Peyer's patch (tissue), 4 donors: ENCODE measurements at places on chromosomes 16 and 17. TPM values are rescaled to one million over a fixed set of nuclear protein-coding genes. Genes with fewer than 3 reads are reported as not detected.
A peak's percentile ranks its signal among the peaks of the same experiment; 100 is the strongest.

GRCh38 chr17:49545806-49546545, 29.7 kb upstream of the NXPH3 start:
- H3K27me3 ChIP-seq: no peaks in the 10 kb centered on the region
- no peaks in the 10 kb centered on the region for H3K36me3 ChIP-seq
- H3K4me3 ChIP-seq: no peak overlapping the region
- no peaks in the 10 kb centered on the region for H3K4me1 ChIP-seq
- H3K27ac ChIP-seq: no peak overlapping the region

GRCh38 chr17:42819939-42820535, 4.0 kb downstream of the BECN1 start:
- no peaks in the 10 kb centered on the region for H3K27me3 ChIP-seq
- peak; percentile 46 for DNase-seq
- no peaks in the 10 kb centered on the region for H3K4me1 ChIP-seq
- no peak overlapping the region for H3K27ac ChIP-seq

- no peaks in the 10 kb centered on the region for H3K4me1 ChIP-seq
- no peak overlapping the region for H3K27ac ChIP-seq
- H3K4me3 ChIP-seq: no peak overlapping the region
- no peak for DNase-seq
Observed at GRCh38 chr17:22516861-22517636, 824.7 kb downstream of the KCNJ18 start.

GRCh38 chr17:55384643-55385232, 36.9 kb downstream of the MMD start:
- no peak overlapping the region for H3K27ac ChIP-seq
- H3K36me3 ChIP-seq: no peaks in the 10 kb centered on the region
- DNase-seq: no peak
- H3K4me3 ChIP-seq: no peak overlapping the region

GRCh38 chr17:156094-156621, 18.8 kb downstream of the SCGB1C2 start:
- DNase-seq: no peak
- H3K36me3 ChIP-seq: no peaks in the 10 kb centered on the region
- no peak overlapping the region for H3K4me3 ChIP-seq
- H3K4me1 ChIP-seq: no peaks in the 10 kb centered on the region
- no peaks in the 10 kb centered on the region for H3K27me3 ChIP-seq

- DNase-seq: peak; percentile 68
- H3K27ac ChIP-seq: peak overlapping the region; percentile 44
- no peak overlapping the region for H3K4me3 ChIP-seq
Observed at GRCh38 chr16:11611871-11612664, 25.3 kb upstream of the LITAF start.

- no peaks in the 10 kb centered on the region for H3K4me1 ChIP-seq
- no peaks in the 10 kb centered on the region for H3K27me3 ChIP-seq
Observed at GRCh38 chr17:80023481-80024205, 12.0 kb downstream of the TBC1D16 start.

GRCh38 chr17:47686276-47686635, 7.7 kb upstream of the TBKBP1 start:
- no peak for DNase-seq
- H3K27ac ChIP-seq: no peak overlapping the region
- no peaks in the 10 kb centered on the region for H3K27me3 ChIP-seq
- no peaks in the 10 kb centered on the region for H3K4me1 ChIP-seq

DNA sequence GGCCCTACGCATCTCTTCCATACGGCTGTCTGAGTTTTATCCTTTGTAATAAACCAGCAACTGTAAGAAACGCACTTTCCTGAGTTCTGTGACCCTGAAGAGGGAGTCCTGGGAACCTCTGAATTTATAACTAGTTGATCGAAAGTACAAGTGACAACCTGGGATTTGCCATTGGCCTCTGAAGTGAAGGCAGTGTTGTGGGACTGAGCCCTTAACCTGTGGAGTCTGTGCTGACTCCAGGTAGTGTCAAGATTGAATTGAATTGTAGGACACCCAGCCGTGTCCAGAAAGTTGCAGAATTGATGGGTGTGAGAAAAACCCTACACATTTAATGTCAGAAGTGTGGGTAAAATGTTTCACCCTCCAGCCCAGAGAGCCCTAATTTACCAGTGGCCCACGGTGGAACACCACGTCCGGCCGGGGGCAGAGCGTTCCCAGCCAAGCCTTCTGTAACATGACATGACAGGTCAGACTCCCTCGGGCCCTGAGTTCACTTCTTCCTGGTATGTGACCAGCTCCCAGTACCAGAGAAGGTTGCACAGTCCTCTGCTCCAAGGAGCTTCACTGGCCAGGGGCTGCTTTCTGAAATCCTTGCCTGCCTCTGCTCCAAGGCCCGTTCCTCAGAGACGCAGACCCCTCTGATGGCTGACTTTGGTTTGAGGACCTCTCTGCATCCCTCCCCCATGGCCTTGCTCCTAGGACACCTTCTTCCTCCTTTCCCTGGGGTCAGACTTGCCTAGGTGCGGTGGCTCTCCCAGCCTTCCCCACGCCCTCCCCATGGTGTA, 1.5 kb downstream of the GAA start:
- peaks cover 6% of the 10 kb centered on the region for H3K4me1 ChIP-seq
- no peak overlapping the region for H3K4me3 ChIP-seq
- no peak overlapping the region for H3K27ac ChIP-seq
- H3K27me3 ChIP-seq: no peaks in the 10 kb centered on the region

- no peaks in the 10 kb centered on the region for H3K27me3 ChIP-seq
- no peak for DNase-seq
- H3K27ac ChIP-seq: no peak overlapping the region
- no peak overlapping the region for H3K4me3 ChIP-seq
- H3K36me3 ChIP-seq: no peaks in the 10 kb centered on the region
- no peaks in the 10 kb centered on the region for H3K4me1 ChIP-seq
Observed at GRCh38 chr17:13636951-13637350, 35.2 kb upstream of the HS3ST3A1 start.

DNA sequence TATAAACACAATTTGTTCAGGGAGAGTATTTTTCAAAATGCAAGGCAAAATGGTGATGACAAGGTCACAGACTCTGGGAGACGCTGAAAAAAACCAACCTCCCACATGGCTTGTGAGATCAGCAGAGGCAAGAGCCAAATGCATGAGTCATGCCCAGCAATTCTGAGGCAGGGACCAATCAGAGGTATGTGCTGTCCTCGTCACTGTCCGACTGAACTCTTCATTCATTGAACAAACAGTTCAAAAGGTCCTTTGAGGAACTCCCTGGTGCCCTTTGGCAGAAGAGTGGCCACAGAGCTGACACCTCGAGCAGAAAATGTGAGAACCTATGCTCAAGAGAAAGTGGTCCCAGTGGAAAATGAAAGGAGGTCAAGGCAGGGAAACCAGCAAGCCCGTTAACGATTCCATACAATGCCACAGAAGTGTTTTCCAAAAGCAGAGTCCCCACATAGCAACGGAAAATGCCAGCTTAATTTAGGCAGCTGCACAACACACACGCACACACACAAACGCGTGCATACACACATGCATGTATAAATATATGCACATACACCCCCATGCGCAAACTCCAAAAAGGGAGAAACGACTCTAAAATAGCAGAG, 50.9 kb downstream of the CDH11 start:
- DNase-seq: no peak
- peak overlapping the region; percentile 75 for H3K27ac ChIP-seq
- H3K27me3 ChIP-seq: no peaks in the 10 kb centered on the region
- H3K4me1 ChIP-seq: no peaks in the 10 kb centered on the region
- H3K36me3 ChIP-seq: no peaks in the 10 kb centered on the region
- H3K4me3 ChIP-seq: no peak overlapping the region

GRCh38 chr16:21708533-21709115, 44.9 kb downstream of the OTOA start:
- DNase-seq: peak; percentile 95
- H3K4me3 ChIP-seq: no peak overlapping the region
- H3K36me3 ChIP-seq: no peaks in the 10 kb centered on the region
- no peaks in the 10 kb centered on the region for H3K27me3 ChIP-seq

DNA sequence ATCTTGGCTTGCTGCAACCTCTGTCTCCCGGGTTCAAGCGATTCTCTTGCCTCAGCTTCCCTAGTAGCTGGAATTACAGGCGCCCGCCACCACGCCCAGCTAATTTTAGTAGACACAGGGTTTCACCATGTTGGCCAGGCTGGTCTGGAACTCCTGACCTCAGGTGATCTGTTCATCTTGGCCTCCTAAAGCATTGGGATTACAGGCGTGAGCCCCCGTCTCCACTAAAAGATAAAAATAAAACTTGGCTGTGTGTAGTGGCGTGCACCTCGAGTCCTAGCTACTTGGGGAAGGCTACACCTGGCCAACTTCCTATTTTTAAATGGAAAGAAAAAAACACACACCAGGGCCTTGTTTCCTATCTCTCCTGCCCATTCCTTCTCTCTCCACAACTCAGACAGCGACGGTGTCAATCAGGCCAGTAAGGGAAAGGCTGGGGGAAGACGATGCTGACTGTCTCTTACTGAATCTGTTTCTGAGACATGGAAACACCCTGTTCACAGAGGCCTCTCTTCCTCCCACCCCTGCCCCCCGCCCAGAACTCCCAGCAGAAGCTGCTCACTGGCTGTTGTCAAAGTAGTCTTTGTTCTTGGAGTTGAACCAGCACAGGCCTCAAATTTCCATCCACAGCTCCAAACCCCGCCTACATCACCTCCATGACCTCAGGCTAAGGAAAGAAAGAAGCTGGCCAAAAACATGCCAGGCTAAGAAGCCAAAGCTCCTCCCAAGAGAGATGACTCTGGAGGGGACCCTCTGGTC, 96.6 kb downstream of the NXN start:
- H3K27me3 ChIP-seq: no peaks in the 10 kb centered on the region
- H3K4me3 ChIP-seq: no peak overlapping the region
- no peak for DNase-seq
- peak overlapping the region; percentile 51 for H3K27ac ChIP-seq
- H3K4me1 ChIP-seq: peaks cover 32% of the 10 kb centered on the region
- H3K36me3 ChIP-seq: no peaks in the 10 kb centered on the region

DNA sequence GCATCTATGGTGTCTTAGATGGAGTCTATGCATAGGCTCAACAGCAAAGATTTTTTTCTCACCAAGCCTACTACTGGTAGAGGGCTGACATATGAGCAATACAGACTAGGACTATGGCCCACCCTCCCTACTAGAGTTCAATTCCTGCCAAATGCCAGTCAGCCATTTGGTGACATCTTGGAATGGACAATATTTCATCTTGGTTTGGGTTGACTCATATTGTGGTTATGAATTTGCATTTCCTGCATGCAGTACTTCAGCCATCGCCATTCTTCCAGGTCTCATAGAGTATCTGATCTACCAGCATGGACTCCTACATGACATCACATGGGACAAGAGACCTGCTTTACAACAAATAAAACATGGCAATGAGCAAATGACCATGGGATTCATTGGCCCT, 778.1 kb upstream of the SOX9 start:
- no peak for DNase-seq
- H3K4me3 ChIP-seq: no peak overlapping the region
- H3K4me1 ChIP-seq: no peaks in the 10 kb centered on the region

DNA sequence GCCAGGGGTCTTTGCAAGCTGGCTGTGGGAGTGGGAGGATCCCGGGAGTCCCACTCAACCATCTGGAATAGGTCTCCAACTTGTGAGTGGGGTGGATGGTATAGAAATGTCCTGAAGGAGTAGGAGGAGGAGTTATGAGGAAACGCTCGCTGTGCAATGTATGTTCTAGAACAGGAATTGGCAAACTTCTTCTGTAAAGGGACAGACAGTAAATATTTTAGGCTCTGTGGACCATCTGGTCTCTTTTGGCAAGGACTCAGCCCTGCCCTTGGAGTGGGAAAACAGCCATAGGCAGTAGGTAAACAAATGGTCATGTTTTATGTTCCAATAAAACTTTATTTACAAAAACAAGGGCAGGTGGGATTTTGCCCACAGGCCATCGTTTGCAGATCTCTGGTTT, 149.2 kb downstream of the NPIPB5 start:
- DNase-seq: no peak
- no peaks in the 10 kb centered on the region for H3K36me3 ChIP-seq
- H3K27me3 ChIP-seq: no peaks in the 10 kb centered on the region

GRCh38 chr17:17132746-17133145, 73.4 kb downstream of the PLD6 start:
- no peak for DNase-seq
- H3K36me3 ChIP-seq: no peaks in the 10 kb centered on the region
- H3K27me3 ChIP-seq: no peaks in the 10 kb centered on the region
- H3K27ac ChIP-seq: no peak overlapping the region
- no peaks in the 10 kb centered on the region for H3K4me1 ChIP-seq

- H3K4me1 ChIP-seq: no peaks in the 10 kb centered on the region
- H3K36me3 ChIP-seq: no peaks in the 10 kb centered on the region
- no peak overlapping the region for H3K27ac ChIP-seq
- H3K27me3 ChIP-seq: no peaks in the 10 kb centered on the region
- no peak overlapping the region for H3K4me3 ChIP-seq
- no peak for DNase-seq
Observed at GRCh38 chr16:51071326-51071725, 79.7 kb downstream of the SALL1 start.

GRCh38 chr17:63991611-63992010, 6.5 kb upstream of the PRR29 start:
- H3K27me3 ChIP-seq: no peaks in the 10 kb centered on the region
- no peak overlapping the region for H3K27ac ChIP-seq
- no peaks in the 10 kb centered on the region for H3K36me3 ChIP-seq
- H3K4me1 ChIP-seq: no peaks in the 10 kb centered on the region
- H3K4me3 ChIP-seq: no peak overlapping the region
- DNase-seq: no peak

MEIOB gene
- total RNA-seq: not detected

FBXL16 gene
- 1.4 TPM for total RNA-seq

TSPAN10 gene
- total RNA-seq: not detected

TBC1D3E gene
- not detected for total RNA-seq

NEUROD2 gene
- not detected for total RNA-seq

MT4 gene
- total RNA-seq: not detected

CD7 gene
- 15.2 TPM for total RNA-seq

TNP2 gene
- not detected for total RNA-seq

AOC3 gene
- total RNA-seq: 7.4 TPM

MILR1 gene
- 3.3 TPM for total RNA-seq
